ENCODE measurements at places on chromosomes 11 and 22.

DNA sequence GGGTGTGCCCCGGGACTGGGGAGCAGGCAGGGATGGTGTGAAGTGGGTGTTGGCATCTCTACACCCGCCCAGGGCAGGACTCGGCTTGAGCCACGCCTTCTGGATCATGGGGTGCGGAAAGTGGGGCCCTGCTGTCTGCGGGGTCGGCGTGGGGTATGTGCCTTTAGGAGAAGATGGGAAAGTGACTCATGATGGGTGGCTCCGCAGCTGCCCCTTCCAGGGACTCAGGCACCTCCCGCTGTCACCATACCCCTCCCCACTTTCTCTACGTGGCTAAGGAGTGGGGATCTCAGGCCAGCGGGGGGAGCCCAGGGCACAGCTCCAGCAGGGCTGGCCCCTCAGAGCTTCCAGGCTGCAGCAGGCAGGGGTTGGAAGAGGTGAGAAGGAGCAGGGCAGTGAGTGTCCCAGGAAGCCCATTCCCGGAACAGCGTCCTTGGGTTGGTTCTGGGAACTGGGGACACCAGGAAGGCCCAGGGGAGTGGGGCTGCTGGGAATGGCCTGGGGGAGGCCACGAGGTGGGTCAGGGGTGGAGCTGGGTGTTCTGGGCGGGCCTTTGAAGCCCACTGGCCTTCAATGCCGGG lies 102.9 kb upstream of the FGF3 start:
- DNase-seq, result no peak

DNA sequence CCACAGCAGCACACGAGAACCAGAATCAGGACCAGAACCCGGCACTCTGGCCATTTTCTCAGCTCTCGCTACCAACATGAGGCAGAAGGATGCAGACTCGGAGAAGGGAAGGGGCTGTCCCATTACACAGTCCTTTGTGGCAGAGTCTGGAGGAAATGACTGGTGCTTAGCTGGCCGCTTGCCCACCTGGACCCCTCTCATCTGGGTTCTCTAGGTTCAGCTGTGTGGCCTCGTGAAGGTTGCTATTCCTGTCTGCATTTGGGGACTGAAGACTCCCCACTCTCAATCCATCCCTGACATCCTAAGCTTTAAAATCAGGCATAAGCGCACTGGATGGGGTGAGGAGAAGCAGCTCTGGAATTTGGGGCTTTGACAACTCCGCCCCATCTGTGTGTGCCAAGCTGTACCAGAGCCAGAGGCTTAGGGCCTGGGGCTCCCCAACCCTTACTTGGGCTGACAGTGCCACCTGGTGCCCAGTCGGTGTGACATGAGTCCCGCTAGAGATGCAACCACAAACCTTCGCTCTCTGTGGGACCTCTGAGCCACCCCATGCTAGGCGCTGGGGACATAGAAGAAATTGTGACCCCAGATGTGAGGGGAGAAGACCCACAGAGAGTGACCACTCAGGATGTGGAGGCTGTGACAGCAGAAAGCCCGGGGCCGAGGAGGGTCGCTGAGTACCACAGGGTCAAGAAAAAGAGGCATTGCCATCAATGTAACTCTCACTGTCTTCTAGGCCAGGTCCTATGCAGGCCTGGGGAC lies 35.8 kb upstream of the FCHSD2 start:
- DNase-seq, result peak; percentile 82

DNA sequence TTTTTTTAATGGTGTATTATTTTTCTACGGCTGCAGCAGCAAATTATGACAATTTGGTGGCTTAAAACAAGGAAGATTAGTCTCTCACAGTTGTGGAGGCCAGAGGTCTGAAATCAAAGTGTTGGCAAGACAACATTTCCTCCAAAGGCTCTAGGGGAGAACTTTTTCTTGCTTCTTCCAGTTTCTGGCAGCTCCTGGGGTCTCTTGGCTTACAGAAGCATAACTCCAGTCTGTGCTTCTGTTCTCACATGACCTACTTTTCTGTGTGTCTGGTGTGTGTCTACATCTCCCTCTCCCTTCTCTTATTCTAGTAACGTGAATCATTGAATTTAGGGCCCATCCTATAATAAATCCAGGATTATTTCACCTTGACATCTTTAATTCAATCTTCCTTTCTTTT lies 551.9 kb upstream of the LUZP2 start:
- no peak for DNase-seq

DNA sequence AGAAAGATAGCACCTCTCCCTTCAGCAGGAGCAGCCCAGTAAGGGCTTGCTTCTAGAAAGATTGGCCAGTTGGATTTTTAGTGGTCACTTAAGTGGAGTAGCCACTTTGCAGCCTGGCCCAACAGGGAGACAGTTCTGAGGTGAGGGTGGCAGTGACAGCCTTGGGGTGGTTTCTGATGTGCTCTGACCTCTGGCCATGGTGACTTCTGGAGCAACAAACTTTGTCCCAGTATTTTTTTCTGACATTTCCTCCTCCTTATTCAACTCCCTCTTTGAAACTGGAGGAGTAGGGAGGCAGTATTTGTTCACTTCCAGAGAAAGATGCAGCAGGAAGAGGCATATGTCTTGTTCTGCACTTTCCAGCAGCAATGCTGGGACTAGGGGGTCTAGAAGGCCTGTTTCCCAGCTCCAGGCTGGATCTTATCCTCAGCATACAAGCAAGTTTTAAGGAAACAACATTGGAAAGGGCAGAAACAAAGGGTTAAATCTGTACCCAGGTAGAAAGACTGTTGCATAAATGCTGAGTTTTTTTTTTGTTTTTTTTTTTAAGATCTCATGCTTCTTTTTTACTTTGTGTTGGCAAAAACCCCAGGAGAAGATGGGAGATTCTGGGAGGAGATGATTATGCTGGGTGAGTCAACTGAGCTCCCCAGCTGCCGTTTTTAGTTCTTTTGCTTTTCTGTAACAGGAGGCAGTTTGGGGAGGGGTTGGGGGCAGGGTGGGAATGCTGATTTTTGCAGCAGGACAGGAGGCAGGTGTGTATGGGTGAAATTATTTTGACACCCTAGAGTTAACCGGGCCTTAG lies 37.2 kb downstream of the RCOR2 start:
- DNase-seq, result no peak

DNA sequence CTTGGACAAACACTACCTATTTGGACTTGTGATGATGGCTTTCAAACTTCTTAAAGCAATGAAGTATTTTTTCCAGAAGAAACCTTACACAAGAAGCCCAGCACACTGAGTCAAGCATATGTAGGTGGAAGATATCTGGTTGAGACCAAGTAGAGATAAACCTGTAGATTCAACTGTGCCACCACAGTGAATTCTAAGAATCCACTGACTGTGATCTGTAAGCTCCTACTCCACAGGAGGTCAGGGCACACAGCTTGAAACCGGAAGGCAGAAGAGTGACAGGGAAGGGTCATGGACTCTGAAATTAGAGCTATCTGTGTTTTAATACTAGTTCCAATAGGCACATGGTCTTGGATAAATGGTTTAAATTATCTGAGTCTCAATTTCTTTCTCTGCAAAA lies 404.5 kb downstream of the ETS1 start:
- no peak for DNase-seq

DNA sequence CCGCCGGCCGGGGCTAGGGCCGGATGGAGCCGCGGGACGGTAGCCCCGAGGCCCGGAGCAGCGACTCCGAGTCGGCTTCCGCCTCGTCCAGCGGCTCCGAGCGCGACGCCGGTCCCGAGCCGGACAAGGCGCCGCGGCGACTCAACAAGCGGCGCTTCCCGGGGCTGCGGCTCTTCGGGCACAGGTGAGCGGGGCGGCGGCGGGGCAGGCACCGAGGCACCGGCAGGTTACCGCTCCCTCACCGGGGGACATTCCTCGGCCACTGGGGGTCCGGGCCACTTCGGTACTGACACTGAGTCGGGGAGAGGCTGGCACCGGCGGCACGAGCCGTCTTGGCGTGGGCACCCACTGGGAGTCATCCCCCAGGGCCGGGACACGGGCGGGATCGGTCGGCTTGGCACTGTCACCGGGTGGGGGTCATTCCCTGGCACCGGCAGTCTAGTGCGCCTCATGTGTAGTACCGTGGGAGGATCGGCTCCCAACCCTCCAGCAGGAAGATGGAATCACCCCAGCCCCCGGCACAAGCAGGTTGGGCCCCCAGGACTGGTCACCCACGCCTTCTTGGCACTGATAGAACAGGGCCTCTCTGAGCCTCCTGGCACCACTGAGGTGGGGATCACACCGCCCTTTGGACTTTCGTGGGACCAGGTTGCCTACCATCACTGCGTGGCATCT lies 511 bp downstream of the DGKZ start:
- no peak for DNase-seq

- DNase-seq, result no peak
These were observed 62.0 kb upstream of the ZC3H12C start for GRCh38 chr11:110031171-110031570.

GRCh38 chr11:45932217-45932616 lies 9.8 kb downstream of the LARGE2 start:
- DNase-seq, result no peak

DNA sequence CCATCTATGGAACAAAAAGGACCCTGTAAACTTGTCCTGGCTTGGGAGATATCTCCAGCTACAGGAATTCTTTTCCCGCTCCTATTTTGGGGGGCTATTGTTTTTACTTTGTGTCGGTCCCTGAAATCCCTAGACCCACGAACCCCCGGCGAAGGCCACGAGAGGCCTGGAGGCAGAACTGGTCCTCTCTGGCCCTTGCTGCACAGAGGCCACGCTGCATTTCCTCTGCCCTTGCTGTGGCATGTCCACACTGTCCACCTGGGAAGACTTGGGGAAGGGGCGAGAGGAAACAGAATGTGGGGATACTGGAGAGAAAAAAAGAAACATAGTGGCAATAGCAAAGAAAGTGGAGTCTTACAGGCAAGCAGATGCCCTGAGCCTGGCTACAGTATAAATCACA lies 2.3 kb upstream of the ANO1 start:
- no peak for DNase-seq

Data from CD4-positive, alpha-beta T cell treated with Interleukin-12 subunit alpha and Interleukin-12 subunit beta, for 1 hour (primary cell).